ENCODE measurements at places on chromosomes 6 and 20. TPM values are rescaled to one million over a fixed set of nuclear protein-coding genes. Genes with fewer than 3 reads are reported as not detected.

GRCh38 chr6:96716221-96716620, 121.1 kb downstream of the GPR63 start:
- no peaks in the 10 kb centered on the region for H3K36me3 ChIP-seq
- DNase-seq = no peak
- no peaks in the 10 kb centered on the region for H3K4me1 ChIP-seq
- H3K27me3 ChIP-seq = no peaks in the 10 kb centered on the region

GRCh38 chr6:7000825-7001777, 106.7 kb upstream of the RREB1 start:
- no peaks in the 10 kb centered on the region for H3K27me3 ChIP-seq
- no peak overlapping the region for H3K4me3 ChIP-seq
- H3K27ac ChIP-seq = no peak overlapping the region
- H3K4me1 ChIP-seq = peaks cover 5% of the 10 kb centered on the region
- no peaks in the 10 kb centered on the region for H3K36me3 ChIP-seq
- no peak for DNase-seq

DNA sequence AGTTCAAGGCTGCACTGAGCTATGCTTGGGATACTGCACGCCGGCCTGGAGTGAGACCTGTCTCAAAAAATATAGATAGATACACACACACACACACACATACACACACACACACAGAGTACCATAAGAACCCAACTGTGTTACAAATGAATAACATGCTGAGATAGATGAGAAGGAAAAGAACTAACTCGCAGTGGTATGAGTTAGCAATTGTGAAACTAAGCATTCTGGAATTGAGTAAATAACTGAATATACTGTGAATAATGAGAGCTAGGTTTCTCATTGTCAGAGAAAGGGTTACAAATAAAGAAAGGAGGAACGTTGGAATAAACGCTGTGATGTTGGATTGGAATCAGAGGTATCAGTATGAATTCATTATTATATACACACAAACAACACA, 14.6 kb upstream of the FAXC start:
- H3K4me3 ChIP-seq = no peak overlapping the region
- no peak for DNase-seq
- no peak overlapping the region for H3K27ac ChIP-seq

DNA sequence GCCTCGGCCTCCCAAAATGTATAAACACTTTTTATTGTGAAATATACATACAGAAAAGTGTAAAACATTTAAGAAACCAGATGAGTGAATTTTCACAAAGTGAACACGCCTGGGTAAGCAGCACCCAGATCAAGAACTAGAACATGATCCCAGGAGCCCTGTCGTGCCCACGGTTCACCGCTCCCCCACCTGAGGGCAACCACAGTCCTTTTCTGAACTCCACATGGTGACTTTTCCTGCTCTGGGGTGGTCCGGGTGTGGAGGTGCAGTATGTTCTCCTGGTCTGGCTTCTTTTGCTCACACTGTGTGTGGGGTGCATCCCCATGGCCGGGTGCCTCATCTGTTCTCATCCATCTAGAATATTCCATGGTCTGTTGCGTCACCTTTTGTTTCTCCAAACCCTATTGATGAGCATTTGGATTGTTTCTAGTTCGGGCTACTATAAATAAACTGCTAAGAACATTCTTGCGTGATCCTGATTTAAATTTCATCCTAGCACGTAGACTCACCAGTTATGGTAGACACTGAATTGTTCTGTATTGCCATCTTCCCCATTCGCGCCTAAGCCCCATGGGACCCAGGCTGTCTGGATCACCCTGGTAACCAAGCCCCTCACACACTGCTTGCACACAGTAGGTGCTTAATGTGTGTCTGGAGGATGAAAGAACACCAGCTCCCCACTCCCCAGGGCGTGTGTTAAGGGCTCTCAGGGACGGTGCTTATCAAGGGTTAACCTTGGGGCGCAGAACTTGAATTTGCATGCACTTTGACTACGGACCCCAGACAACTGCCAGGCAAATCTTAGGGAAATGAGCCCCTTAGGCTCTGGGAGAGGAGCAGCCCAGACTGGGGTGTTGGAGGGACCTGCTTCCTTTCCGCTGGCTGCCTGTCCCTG, 56.2 kb downstream of the CTCFL start:
- H3K36me3 ChIP-seq = no peaks in the 10 kb centered on the region
- no peak overlapping the region for H3K27ac ChIP-seq
- H3K27me3 ChIP-seq = peaks cover 52% of the 10 kb centered on the region
- no peak overlapping the region for H3K4me3 ChIP-seq

- H3K27ac ChIP-seq = no peak overlapping the region
- no peaks in the 10 kb centered on the region for H3K36me3 ChIP-seq
- no peak for DNase-seq
- H3K4me3 ChIP-seq = no peak overlapping the region
- peaks cover under 1% of the 10 kb centered on the region for H3K27me3 ChIP-seq
- no peaks in the 10 kb centered on the region for H3K4me1 ChIP-seq
These were observed 254.0 kb downstream of the CDC5L start for GRCh38 chr6:44641344-44642031.

DNA sequence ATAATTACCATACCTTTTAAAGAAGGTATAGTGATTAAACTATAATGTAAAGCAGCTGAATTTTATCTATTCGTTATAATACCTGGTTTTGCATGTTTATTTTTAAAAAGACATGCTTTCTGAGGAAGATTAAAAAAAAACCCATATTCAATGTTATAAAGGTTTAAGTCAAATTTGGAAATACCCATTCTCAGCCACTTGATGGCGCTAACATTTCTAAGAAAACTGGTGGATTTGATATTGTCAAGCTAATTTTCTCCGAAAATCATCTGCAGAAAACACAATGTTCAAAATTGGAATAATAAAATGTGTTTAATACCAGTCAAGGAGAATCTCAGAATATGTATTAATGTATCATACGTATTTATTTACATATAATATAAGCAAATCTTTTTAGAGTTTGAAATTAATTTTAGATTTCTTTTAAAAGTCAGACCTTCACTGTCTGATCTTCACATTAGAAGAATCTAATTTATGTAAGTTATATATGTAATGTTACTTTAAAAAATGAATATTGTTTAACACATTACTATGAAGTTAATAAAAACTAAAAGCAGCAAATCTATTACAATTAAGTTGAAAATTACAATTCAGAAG, 35.0 kb downstream of the SHPRH start:
- H3K4me3 ChIP-seq = no peak overlapping the region
- no peak for DNase-seq
- peaks cover 52% of the 10 kb centered on the region for H3K36me3 ChIP-seq
- no peaks in the 10 kb centered on the region for H3K4me1 ChIP-seq

SIRT5 gene
- 10.3 TPM for total RNA-seq

JAG1 gene
- 367 TPM for total RNA-seq

PLA2G7 gene
- total RNA-seq = 6.0 TPM

SCUBE3 gene
- 0.23 TPM for total RNA-seq

RIMS1 gene
- 9.7 TPM for total RNA-seq
